ENCODE measurements at places on chromosomes 7 and 10.

DNA sequence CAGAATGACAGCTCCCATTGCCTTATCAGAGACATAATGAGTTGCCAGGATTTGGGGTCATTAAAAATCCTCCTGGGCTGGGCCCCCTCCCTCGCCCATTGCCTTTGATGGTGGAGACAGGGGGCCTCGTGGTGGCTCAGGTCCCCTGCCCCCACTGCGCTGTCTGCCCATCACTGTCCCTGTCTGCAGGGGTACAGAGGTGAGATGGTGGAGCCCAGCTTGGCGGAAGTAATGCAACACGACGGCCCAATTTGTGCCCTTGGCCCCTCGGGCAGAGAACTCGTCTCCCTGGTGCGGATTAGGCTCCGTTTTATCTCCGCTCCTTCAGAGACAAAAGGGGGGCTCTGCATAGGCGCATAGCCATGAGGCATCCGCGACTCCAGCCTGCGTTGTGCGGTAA is 152.4 kb upstream of the UNC5B start:
- DNase-seq, result no peak

DNA sequence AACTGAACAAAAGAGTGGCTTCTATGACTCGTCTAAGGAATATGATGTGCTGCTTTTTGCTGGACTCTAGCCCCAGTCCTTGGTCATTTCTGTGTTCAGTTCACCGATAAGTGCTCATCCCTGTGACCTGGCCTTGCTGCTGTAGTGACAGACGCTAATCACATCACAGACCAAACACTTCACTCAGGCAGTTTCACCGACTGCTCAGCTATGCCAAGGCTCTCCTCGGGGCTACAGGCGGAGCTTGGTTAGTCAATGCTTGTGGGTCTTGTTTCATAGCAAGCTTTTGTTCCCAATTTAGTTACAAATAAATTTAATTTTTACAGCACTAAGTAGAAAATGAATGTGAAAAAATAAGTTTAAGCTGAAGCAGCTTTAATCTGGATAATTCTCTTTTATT is 190.8 kb upstream of the PRKCQ start:
- no peak for DNase-seq

DNA sequence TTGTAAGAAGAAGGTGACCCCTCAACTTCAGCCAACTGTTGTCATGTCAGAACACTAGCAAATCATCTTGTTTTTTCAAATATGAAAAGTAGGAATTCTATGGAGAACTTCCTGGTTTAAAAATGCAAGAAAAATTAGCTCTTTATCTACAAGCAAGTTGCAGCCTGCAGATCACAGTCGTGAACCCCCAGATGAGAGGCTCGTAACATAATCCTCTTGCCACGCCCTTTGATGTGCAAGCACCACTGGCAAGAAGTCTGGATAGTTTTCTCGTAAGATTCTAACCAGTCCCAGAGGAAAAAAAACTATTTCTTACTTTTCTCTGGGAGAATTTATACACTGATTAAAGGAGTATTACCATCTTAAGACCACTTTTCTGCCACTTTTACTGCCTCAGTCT is 132.3 kb downstream of the DPY19L1 start:
- no peak for DNase-seq

DNA sequence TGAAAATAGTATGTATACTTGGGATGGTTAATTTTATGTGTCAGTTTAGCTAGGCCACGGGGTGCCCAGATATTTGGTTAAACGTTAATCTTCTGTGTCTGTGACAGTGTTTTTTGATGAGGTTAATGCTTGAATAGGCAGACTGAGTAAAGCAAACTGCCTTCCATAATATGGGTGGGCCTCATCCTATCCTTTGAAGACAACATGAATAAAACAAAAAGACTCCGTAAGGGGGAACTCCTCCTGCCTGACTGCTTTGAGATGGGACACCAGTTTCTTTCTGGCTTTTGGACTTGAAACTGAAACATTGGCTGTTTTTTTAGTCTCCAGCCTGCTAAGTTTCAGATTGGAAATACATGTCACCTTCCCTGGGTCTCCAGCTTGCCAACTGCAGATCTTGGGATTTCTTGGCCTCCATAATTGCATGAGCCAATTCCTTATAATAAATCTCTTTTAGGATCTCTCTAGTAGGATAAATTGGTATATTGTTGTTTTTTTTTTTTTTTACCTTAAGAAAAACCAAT is 59.9 kb upstream of the GLCCI1 start:
- DNase-seq, result no peak

GRCh38 chr10:119742947-119743648 is 17.2 kb downstream of the INPP5F start:
- DNase-seq, result no peak

- DNase-seq, result peak; percentile 30
These were observed 1.5 kb upstream of the SFMBT2 start for GRCh38 chr10:7412237-7412927.

- no peak for DNase-seq
These were observed 177.6 kb upstream of the SEMA3A start for GRCh38 chr7:84372155-84372621.

DNA sequence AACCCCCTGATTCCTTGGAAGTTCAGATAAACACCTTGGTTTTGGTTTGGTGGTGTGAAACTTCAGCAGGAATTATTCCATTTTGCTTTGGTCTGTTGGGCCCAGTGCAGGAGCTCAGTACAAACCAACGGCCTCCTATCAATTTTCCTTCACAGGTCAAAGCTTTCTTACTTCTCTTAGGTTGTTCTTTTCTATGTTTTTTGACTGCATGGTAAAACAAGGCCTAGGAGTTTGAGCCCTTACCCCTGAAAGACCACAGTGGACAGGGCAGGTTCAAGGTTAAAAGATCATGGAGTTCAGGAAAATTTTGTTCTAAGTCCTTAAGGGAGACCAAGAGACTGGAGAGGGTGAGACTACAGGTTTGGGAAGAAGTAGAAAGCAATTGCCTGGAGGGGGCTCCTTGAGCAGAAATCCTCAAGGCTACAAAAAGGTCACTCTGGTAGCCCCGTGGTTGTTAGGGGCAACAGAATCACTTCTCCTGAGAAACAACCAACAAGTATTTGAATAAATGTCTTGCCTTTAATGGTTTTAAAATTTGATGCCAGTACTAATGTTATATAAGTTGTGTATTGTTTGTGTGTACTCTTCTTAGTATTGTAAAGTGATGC is 40.9 kb upstream of the FHIP2A start:
- no peak for DNase-seq
